ENCODE measurements at places on chromosomes 2 and 18.

GRCh38 chr18:38198526-38198925 is 632.9 kb upstream of the CELF4 start:
- no peak for DNase-seq

- DNase-seq, result no peak
These were observed 142.9 kb upstream of the IL1R2 start for GRCh38 chr2:101848769-101849410.

DNA sequence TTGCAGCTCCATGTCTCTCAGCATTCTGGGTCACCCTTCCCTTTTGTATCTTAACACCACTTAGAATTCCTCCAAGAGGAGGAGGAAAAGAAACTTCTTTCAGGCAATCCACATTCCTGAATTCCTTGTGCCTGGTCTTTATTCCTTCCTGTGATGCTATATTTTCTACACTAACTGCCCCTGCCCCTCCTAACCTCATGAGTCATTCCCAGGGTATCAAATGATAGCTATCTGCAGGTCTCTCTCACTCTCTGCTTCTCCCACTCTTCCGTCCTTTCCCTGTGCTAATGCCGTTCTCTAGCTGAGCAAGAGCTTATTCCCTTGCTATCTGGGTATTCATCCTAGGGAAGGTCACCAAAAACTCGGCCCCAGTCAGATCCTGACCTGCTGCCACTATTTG is 395.0 kb upstream of the TCF4 start:
- no peak for DNase-seq

DNA sequence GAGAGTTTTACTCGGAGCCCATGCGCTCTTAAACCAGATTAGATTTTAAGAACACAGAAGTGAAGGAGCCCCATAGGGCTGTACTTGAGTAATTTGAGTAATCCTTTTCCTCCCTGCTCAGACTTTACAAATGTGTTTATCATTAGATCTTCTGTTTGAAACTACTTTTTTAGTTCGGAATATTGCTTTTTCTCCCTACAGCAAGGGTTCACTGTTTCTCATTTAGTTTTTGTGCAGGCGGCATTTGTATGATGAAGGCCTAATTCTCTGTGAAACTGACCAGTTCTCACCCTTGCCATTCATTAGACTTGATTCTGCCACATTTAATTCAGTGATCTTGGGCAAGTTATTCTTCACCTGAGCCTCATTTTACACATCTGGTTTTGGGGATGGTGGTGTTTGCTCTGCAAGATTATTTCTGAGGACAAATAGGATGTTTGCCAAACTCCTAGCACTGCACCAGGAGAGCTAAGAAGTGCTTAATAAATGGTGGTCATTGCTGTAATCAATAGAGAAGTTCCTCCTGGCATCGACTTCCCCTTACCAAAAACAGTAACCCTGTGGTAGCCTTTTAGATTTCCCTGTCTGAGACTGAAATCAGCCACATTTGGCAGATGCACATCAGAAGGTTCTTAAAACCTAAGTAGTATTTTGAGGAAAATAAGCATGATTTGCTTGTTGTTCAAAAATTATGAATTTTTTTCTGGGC is 2.2 kb downstream of the B3GNT2 start:
- DNase-seq, result no peak

DNA sequence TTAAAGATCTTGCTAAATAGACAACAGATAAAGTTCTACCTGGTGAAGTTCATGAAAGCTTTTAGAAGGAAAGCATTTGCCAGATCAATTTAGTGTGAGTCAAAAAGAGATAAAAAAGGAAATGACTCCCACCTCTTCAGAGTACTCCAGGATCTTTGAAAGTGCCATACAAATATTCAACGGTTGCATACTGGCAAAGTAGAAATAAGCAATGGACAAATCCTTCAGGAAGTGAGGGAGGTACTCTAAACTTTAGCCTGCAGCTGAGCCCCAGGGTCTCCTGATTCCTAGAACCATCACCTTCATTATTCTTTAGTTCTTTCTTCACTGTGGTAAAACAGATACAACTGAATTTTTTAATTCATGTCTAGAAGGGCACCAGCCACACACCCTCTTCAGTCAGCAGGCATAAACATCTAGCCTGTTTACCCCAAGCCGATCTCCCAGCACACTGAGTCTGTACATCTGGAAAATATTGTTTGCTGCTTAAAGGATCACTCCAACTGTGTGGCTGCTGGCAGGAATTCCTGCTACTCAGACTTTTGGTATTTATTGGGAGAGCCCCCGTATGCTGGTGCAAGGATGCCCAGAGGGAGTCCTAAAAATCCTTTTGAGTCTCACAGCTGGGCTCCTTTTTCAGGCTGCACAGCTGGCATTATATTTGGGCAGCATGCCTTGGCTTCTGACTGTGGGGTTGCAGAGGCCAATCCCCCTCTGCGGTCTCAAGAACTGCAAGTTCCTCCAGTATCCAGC is 72.3 kb upstream of the SESTD1 start:
- DNase-seq, result no peak

DNA sequence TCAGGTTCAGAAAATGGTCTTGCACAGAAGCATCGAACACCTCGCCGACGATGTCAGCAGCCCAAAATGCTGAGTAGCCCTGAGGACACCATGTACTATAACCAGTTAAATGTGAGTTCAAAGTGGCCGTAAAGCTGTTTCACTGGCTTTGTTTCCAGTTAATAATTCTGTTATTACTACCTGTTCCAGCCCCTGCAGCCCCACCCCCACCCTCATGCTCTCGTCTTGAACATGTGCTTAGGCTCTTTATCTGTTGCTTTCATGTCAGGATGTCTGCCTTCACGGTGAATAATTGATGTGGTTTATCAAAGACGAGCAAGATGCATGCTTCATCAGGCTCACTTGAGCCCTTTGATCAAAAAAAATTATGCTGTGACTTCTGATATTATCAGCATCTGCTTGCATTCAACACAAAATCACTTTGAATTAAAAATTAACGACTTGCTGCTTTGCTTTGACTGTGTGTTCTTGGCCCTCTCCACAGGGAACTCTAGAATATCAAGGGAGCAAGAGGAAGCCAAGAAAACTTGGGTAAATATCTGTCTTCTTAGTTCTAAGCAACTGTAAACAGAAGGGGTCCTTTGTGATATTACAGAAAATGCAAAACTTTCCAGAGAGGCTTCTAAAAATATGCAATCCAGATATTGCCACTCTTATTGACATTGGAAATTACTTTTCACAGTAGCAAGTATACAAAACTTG is 63.4 kb upstream of the SP5 start:
- DNase-seq, result peak; percentile 20

GRCh38 chr18:829432-829831 is 17.4 kb upstream of the YES1 start:
- no peak for DNase-seq

- no peak for DNase-seq
These were observed 57.3 kb downstream of the THNSL2 start for GRCh38 chr2:88227446-88227845.

DNA sequence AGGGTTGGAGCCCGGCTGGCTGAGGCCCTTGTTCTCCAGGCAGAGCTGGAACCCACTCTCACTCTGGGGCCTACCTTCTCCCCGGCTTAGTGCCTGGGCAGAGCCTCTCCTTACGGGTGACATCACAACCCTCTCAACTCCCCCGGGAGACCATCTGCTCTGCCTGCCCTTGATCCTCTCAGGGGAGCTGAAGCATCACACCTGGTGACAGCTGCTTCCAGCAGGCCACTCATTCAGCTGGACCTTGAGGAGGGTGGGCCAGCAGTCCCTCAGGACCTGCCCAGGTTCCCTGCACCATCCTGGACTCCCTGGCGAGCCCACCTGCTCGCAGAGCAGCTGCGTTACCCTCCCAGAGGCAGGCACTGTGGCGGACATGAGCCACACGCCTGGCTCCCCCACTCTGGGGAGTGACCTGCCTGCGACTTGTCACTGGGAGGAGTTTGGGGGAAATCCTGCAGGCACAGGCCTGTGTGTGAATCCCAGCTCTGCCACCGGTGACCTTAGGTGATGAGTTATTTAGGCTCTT is 13.1 kb downstream of the HS6ST1 start:
- DNase-seq, result no peak

GRCh38 chr2:43889416-43889815 is 50.6 kb downstream of the ABCG8 start:
- DNase-seq, result no peak

GRCh38 chr18:58878640-58879039 is 14.0 kb downstream of the ZNF532 start:
- DNase-seq, result no peak

DNA sequence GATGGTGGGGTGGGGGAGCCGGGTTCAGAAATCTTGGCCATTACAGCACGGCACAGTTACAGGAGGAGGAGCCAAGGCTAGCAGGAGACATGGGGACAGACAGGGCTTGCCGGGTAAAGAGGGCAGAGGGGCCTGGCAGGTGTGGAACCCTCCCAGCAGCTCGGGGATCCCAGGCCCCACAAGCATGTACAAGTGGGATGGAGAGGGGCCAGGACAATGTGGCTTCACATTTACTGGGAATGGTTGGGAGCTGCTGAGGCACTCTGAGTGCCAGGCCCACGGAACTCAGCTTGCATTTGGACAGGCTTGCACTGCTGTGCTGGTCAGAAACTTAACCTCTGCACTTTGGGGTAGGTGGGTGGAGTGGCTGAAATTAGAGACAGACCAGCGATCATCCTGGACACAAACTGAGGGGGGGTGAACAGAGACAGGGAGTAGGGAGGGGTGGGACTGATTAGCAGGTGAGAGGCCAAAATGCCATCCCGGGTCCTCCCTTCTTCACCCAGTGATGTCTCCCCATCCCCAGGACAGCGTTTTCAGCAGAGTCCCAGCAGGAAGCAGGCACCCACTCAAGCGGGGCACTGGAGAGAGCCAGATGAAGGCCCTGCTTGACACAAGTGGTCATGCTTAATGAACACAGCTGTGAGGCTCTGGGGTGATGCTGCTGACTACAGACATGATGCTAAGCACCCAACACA is 9.6 kb downstream of the PER2 start:
- no peak for DNase-seq

DNA sequence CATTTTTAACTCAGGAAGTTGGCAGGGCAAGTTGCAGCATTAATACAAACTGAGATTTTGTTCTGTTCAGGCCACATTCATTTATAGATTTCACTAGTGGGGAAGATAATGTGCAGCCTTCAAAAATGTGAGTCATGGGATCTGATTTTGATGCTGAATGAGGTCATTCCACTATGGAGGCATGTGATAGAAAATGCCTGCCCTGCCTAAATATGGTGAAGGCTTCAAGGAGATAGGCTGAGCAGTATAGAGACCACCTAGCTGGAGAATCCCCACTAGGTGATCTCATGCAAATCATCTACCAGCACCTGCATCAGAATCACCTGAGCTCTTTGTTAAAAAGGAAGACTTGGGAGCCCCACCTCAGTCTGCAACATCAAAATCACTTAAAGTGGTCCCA is 43.7 kb downstream of the PAX3 start:
- DNase-seq, result no peak

- no peak for DNase-seq
These were observed 6.2 kb downstream of the STK39 start for GRCh38 chr2:168241208-168241607.

- no peak for DNase-seq
These were observed 109.4 kb upstream of the FANCL start for GRCh38 chr2:58350484-58350883.

- no peak for DNase-seq
These were observed 17.3 kb downstream of the NCK2 start for GRCh38 chr2:105761931-105762515.

DNA sequence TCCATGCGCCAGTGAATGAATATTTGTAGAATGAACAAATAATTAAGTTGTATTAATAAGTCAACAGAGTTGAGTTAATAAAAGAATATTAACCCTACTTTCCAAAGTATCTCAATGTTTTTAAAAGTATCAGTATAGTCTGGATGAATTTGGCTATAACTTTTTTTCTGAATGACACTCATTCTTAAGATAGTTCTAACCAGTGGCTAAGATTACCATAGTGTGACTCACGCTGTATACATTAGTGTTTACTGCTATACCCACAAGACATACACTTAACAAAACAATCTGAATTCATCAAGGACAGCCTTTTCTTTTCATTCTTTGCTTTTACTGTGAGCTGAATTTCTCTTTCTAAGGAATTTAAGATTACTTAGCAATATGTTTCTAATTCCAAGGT is 77.0 kb upstream of the PDE1A start:
- no peak for DNase-seq

GRCh38 chr18:10497206-10497749 is 28.5 kb upstream of the NAPG start:
- no peak for DNase-seq

GRCh38 chr2:159744363-159744762 is 32.1 kb downstream of the MARCHF7 start:
- no peak for DNase-seq
